Aorta (tissue), 5 donors: ENCODE measurements at places on chromosomes 3 and 15. TPM values are rescaled to one million over a fixed set of nuclear protein-coding genes. Genes with fewer than 3 reads are reported as not detected.

DNA sequence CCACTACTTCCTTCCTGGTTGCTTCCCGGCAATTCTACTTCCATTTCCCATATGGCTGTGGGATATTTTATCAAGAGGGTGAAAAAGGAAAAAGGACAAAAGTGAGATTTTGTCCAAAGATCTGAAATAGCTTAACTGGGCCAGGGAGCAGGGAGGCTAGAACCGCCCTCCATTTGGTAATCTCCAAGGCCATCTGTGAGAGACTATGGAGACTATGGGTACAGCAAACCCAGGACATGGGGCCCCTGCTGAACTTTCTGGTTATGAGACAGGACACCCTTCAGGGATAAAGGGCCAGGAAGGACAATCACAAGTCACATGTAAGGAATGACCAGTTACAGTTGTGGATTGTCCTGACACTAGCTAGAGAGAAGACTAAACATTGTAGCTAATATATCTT, 24.3 kb downstream of the ZSCAN2 start:
- no peak for DNase-seq

AGTR1 gene
- 4.0 TPM for total RNA-seq

DNA sequence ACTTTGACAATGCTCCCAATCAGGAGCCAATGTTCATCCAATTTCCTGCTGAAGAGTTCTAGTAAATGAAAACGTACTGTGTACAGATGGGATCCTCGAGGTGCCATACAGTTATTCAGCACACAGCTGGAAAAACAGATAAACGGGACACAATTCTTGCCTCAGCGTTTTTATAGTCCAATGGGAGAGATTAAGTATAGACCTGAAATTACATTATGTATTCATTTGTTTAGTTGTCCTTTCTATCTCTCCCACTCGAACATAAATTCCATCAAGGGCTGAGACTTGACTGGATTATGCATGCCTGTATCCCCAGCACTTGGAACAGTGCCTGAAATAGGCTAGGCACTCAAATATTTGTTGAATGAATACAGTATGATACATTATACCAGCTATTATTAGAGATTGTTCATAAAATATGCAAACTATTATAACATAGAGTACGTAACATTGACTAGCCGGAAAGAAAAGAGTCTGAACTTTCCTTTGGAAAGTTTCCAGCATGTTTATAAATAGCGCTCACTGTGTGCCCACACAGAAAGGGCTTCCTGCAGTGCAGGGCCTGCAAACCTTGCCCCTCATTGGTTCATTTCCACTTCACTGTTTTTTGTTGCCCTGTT, 27.4 kb upstream of the SNTN start:
- DNase-seq: no peak

H1-8 gene
- total RNA-seq: not detected

- no peak for DNase-seq
These were observed 126.3 kb upstream of the NANOGP8 start for GRCh38 chr15:35211240-35211902.

GRCh38 chr3:157087780-157088600, 72.0 kb downstream of the CCNL1 start:
- DNase-seq: no peak
